GOT3 (cell line): ENCODE measurements at places on chromosomes 5 and 9.

DNA sequence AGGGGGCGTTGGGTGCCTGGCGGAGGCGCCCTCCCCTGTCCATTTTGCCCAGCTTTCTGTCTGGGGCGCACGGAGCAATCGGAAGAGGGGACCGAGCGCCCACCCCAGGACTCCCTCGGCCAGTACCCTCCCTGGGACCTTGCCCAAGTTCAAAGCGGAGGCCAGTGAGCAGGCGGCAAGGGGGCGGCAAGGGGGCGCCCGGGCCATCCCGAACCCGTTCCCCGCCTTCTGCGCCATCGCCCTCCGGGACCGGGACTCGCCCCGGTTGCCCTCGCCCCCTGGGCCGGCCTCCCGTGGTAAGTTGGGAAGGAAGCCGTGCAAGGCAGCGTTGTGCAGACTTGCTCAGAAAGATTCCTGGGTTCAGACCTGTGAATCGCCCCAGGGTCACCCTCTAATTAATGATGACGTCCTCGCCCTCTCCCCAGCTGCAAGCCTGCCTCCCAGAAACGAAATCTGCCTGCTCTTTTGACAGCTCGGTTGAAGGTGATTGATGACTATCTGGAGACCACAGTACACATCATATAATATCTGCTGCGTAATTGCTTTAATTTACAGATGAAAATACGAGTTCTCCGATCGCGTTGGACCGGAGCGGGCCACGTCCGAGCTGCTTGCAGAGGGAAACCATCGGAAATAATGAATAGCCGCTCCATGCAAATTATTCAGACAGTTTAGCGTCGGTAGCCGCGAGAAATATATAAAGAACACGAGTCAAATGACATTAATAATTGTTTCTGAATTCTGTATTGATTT, 1.4 kb upstream of the IRX4 start:
- DNase-seq, result no peak

GRCh38 chr5:90399251-90399650, 10.3 kb downstream of the CETN3 start:
- no peak for DNase-seq

DNA sequence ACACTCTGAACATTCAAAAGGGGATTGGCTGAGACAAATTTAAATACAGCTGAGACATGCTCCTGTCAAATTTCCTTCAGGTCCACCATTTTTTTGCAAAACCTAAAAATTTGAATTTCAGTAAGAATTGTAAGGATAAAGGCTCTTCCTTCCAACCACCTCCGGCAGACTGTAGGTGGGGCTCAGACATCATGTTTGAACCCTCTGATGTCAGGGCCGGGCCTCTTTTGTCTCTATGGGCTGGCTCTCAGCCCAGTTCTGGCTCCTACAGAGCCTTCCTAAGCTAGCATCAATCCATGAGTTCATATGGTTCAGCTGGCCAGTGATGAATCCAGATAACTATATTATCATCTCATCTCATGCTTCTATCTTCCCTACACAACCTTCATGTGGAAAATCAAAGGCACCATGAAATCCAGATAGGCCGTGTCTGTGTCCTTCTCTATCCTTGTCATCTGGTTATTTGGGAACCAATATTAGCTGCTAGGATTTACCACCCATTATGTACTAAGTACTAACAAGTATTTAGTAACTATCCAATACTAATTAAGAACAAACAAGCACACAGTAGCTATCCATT, 44.2 kb downstream of the NIPSNAP3B start:
- DNase-seq, result no peak

- DNase-seq, result no peak
Observed at GRCh38 chr5:137649228-137649935, 86.5 kb downstream of the KLHL3 start.

DNA sequence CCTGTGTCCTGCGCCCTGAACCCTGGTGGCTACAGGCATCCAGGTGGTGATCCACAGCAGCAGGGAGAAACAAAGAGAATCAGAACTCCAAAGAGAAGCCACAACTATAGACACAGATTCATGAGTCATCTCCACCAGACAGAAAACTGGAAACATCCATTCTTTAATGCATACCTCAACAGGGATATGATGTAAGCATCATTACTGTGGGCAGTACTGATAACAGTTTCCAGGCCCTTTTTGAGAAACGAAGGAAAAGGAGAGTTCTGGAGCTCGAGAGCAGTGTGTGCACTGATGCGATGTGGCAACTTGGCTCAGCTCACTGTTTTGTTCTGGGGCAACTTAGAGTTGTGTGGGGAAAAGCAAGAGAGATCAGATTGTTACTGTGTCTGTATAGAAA, 215.6 kb upstream of the ADAMTS16 start:
- DNase-seq, result no peak

DNA sequence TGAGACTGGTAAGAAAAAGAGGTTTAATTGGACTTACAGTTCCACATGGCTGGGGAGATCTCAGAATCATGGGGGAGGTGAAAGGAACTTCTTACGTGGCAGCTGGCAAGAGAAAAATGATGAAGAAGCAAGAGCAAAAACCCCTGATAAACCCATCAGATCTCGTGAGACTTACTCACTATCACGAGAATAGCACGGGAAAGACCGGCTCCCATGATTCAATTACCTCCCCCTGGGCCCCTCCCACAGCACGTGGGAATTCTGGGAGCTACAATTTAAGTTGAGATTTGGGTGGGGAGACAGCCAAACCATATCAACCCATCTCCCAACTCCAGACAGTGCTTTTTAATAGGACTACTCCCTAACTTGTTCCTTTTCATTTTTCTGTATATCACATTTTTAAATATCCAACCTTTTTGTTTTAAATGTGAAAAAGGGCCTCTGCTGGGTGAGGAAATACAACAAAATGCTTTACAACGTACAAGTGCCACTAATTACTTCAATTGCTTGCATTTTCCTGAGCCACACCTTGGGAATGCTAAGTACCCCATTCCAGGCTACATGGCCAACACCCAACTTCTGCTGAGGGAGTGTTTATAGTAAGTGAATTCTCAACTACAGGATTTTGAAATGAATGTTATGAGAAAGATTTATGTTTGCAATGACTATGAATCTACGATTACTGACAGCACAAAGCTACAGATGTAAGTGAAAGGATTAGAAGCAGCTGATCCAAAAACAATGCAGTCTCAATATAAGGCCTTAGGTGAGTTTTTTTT, 294.1 kb upstream of the CD180 start:
- DNase-seq, result no peak

DNA sequence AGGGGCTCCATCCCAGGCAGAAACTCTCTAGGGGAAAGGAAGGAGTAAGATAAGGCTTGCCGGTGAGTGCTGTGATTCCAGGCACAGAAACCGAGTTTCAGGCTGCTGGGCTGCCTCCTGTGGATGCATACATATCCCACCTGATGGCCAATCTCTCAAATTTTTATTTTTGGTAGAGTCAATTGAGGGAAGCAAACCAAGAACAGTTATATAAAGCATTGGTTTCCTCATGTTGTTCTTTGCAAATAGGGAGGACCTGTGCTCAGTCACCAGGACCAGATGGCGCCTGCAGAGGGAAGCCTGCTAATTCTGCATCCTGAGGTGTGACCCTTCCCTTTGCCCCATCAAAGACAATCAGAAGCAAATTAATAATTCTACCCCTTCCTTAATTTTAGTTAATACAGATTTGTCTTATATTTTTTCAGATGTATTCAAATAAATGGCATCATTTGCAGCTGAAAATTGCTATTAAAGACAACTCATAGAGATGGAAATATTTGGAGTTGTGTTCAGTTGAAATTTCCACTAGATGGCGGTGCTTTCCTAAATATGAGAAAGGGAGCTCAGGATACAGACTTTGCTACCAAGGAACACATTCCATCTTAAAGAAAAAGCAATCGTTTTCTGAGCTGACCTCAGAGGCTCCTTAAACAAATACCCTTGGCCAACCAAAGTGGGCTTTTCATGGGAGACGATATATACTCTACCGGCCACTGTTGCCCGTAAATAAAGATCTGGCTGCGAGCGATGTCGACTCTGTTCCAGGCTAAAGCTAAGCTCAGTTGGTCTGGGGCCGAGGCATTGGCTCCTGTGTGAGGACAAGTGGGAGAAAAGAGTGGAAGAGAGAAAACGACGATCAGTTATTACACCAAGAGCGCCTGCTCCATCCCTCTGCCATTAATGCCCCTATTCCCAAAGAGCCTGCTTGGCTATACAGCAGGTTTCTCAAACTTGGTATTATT, 225.7 kb upstream of the KLF9 start:
- no peak for DNase-seq

DNA sequence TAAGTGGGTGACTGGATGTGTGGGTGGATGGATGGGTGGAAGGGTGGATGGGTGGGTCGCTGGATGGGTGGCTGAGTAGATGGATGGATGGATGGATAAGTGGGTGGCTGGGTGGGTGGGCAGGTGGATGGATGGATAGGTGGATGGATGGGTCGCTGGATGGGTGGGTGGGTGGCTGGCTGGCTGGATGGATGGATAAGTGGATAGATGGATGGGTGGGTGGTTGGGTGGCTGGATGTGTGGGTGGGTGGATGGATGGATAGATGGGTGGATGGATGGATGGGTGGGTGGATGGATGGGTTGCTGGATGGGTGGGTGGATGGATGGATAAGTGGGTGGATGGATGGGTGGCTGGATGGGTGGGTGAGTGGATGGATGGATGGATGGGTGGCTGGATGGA, 27.3 kb upstream of the CEP72 start:
- no peak for DNase-seq

DNA sequence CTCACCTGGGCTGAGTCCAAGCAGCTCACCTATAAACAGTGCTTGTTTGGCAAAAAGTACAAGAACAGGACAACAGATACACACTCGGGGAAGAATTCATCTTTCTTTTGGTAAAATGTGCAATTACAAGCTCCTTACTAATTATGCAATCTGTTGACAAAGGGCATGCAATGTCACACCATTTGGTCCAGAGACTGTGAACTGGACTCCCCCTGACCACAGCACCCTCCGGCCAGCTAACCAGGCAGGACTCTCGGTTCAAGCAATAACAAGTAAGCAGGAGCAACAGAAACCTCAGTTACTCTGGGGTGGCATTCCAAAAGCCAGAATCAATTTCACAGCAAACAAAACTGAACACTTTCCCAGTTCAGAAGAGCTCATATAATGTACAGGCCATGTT, 113.8 kb downstream of the GNAQ start:
- DNase-seq, result no peak

DNA sequence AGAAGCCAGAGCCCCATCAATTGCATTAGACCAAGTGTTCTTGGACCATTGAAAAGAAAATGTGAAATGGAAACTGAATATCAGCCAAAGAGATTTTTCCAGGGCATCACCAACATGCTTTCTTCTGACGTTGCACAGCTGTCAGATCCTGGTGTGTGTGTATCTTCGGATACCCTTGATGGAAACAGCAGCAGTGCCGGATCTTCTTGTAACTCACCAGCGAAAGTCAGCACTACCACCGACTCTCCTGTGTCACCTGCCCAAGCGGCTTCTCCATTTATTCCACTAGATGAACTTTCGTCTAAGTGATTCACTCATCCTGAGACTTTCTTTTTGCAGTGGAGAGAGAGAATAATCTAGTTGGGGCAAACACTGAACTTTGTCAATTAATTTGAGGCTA, 75.7 kb downstream of the PIP5K1B start:
- DNase-seq, result no peak

GRCh38 chr5:177973066-177973635, 22.9 kb downstream of the PROP1 start:
- DNase-seq, result no peak

- no peak for DNase-seq
Observed at GRCh38 chr9:28563291-28563934, 990.1 kb upstream of the C9orf72 start.

DNA sequence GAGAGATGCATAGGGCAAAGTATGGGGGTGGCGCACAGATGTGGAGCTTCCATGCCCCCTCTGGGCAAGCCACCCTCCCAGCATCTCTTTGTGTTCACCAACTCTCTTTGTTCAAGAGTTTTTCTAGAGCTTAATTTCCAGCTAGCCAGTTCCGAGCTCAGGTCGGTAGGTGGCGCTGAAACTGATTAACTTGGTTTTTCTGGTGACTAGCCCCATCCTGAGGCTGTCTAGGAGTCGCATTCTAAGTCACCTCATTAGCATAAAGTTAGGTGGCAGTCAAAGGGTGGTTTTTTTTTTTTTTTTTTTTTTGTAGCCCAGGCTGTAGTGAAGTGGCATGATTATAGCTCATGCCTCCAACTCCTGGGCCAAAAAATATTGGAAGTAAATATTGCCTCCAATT, 476.4 kb downstream of the KDM4C start:
- no peak for DNase-seq

DNA sequence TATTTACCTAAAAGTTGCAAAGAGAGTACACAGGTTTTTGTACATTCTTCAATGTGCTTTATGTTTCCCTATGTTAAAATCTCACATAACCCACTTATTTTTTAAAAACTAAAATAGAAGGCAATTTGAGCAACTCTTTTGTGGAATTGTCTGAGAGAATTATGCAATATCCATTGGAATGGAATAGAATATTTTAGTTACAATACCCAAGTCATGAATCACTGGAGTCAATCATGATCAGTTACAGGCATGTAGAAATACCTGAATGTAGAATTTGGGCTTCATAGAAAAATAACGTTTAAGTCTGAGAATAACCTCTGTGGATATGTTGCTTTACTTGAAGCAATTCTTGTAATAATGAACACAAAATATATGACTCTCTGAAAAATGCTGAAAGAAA, 143.3 kb downstream of the FGF10 start:
- DNase-seq, result no peak

DNA sequence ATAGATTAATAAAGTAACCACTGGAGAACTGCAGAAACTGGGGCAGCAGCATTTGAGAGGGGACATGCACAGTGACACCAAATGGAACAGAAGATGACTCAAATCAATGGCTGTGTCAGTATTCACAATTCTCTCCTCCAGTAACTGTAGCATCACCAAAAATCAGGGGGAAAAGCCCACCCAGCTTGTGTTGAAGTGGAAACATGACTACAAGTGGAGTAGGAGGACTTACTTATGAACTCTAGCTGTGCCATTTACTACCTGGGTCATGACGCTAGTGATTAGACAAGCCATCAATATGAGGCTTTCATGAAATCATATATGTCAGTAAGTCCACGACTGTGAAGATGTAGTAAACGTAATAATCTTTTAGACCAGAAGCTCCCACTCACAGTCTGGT, 199.8 kb upstream of the PTGER4 start:
- no peak for DNase-seq

GRCh38 chr5:39319395-39319794, 44.9 kb downstream of the C9 start:
- DNase-seq, result no peak

- no peak for DNase-seq
Observed at GRCh38 chr9:34430843-34431437, 27.4 kb downstream of the FAM219A start.

GRCh38 chr5:42021923-42022322, 96.8 kb downstream of the FBXO4 start:
- DNase-seq, result no peak

DNA sequence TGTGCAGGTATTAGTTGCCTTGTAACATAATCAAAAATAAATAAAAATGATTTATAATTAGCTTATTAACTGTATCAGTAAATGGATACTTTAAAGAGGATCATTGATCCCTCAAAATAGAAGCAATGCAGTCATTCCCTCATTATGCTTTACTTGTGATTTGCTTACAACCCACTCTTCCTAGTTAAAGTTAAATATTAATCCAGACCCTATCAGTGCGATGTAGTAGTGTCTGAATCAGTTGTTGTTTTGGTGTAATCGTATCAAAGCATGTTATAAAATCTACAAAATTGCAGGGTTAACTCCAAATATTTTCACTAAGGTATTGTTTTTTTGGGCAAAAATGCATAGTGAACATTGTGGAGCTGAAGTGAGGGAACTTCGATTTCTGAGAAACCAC, 17.6 kb downstream of the TENT4A start:
- DNase-seq, result no peak
